DMS153 (cell line): ENCODE measurements at places on chromosomes 7 and 10.

- no peak for DNase-seq
These were observed 286.8 kb downstream of the ADK start for GRCh38 chr10:74437822-74438221.

GRCh38 chr7:41501006-41501405, 201.9 kb downstream of the INHBA start:
- no peak for DNase-seq

DNA sequence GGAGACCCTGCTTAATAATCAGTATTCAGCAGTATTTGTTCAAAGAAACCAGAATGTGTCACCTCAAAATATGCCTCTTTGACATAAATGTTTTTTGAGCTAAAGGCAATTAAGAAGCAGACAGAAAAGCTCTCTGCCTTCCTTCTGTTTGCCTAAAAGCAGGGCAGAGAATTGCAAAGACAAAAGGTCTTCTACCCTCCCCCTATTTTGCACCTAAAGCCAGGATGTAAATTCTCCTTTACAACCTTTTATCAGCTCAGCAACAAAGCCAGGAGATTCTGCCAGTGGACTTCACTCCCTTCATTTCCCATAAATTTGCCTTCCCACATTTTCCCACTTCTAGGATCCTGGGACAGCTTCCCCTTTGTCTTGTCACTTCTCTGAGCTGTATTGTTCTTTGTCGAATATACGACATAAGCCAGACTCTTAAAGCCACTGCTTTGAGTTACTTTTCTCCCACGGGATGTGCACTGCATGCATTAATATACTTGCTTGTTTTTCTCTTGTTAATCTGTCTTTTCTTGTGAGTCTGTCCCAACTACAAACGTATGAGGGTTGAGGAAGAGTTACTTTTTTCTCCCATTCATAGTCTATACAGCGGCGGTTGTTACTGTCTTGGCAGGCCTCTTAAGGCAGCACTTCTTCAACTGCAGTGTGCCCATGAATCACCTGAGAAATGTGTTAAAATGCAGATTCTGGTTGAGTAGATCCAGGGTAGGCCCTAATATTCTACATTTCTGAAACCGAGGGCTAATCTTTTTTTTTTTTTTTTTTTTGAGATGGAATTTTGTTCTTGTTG, 48.2 kb downstream of the ST8SIA6 start:
- DNase-seq = no peak

DNA sequence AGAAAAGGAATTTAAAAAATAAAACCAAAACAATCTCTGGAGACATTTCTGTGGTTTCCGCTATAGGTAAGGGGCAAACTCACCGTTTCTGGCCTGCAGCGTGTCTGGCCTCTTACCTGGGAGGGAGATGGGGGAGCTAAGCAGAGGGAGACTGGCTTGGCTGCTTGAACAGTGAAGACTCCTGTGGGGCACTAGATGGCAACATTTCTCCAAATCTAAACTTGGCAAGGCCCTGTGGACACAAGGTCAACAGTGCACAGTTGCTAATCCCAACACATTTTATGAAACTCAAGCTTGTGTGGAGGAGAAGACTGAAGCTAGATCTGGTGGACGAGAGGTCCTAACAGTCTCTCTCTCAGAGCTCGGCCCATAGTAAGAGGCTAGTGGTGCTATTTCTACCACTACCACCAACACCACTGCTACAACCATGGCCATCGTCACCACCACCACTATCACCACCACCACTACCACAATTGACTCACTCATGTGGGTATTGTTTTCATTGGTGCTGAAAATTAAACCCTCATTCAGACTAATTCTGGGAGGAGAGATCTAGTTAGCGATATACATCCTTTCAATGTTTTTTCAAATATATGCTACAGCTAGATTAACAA, 28.4 kb upstream of the CDHR3 start:
- peak; percentile 89 for DNase-seq

GRCh38 chr10:115659616-115660015, 566.5 kb downstream of the ATRNL1 start:
- DNase-seq = no peak

DNA sequence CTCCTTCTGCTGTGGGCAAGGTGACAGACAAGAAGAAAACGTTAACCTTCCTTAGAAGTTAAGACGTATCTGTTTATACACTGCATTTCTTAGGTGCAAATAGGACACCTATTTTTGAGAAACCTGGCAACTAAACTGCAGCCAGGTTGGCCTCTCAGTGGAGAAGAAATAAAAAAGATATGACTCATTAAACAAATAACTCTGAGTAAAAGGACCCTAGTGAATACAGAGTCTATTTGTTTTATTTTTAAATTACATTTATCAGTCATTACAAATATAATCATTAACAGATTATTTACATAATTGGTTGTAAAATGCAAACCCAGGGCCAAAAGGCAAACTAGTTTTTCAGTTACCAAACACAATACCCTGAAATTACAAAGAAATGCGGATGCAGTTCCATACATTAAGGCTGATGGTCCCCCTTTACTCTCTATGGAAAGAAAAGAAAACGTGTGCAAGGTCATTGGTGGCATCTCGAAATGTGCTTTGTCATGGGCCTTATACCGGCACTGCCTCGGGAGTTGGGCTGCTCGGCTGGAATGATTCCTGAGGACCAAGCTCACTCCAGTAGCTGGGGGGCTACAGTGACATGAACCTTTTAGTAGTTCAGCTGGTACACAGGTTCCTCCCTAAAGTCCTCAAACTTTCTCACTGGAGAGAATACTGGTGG, 38.4 kb downstream of the ADRB1 start:
- no peak for DNase-seq

GRCh38 chr10:99788598-99789256, 6.3 kb downstream of the ABCC2 start:
- no peak for DNase-seq

- no peak for DNase-seq
These were observed 81.8 kb downstream of the PLCE1 start for GRCh38 chr10:94075506-94075905.

DNA sequence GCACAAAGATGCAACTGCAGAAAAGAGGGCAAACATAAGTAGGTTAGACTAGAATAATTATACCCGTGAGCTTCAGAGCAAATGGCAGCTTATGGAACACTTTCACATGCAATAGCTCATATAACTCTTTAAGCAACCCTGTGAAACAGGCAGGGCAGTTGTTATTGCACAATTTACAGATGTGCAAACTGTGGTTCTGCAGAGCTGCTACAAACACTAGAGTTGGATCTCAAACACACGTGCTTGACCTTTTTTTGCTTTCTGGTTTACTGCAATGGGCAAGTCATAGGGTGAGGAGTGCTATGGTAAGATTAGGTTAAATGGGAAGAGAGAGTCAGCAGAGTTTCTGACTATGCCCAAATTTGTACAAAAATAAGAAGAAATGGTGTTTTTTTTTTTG, 610.8 kb downstream of the GATA3 start:
- no peak for DNase-seq

DNA sequence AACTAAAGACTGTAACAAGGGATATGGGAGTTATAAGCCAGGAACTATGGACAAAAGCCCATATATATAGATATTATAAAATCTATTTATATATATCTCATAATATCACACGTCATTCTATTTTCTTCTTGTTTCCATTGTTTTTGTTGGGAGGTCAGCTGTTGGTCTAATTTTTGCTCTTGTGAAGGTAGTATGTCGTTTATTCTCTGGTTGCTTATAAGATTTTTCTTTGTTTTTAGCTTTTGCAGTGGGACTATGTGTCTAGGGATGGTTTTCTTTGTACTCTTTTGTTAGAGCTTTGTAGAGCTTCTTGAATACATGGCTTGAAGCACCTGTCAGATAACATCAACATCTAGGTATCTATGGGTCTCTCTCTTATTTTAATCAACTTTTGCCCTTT, 14.0 kb downstream of the ARL4A start:
- DNase-seq = no peak

DNA sequence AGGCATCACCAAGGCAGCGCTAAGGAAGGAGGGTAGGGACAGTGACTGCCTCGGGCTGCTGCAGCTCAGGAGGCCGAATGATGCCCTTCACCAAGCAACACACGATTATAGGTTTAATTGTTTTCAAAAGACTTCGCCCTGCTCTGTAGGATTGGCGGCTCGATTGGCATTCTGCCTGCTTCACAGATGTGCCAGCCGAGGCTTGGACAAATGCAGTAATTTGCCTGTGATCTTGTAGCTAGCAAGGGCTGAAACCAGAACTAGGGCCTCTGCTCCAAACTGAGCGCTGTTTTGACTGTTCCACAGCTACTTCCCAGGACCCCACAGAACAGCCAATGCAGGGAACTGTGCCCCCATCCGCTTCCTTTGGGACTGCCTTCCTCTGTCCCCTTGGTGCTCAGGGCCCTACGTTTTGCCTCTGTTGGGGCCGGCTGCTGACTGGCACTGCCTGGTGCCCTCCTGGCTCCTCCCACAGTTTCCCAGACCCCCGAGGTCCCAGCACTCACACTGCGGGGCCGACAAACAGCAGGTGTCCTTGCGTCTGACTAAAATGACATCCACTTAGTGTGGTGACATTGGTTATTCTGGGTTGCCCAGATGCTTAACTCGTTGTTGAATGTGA, 62.6 kb upstream of the EN2 start:
- no peak for DNase-seq

DNA sequence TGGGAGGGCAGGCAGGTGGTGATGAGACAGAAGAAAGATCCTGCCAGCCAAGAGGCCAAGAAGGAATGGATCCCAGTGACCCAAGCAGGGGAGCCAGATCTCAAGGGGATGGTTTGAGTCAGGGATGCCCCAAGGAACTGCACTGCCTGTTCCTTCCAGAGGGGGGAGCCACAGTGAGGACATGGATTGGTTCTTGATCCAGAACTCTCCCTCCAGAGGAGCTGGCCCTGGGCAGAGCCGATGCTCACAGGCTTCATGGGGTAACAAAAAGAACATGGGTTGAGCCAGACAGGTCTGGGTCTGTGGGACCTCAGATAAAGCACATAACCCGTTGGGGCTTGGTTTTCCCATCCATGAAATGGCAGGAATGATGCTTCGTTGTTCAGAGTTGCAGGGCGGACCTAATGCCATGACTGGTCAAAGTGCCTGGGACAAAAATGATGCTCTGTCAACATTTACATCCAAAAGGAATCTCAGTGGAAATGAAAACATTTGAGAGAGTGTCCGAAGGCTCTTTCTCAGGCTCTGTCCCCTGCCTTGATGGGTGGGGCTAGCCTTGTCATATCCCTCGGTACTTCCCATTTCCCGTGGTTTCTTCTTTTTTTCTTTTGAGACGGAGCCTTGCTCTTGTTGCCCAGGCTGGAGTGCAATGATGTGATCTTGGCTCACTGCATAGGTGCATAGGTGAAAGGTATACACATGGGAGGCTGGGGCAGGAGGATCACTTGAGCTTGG, 4.7 kb upstream of the DENND2A start:
- no peak for DNase-seq

GRCh38 chr7:80236681-80237080, 102.0 kb downstream of the GNAI1 start:
- no peak for DNase-seq

DNA sequence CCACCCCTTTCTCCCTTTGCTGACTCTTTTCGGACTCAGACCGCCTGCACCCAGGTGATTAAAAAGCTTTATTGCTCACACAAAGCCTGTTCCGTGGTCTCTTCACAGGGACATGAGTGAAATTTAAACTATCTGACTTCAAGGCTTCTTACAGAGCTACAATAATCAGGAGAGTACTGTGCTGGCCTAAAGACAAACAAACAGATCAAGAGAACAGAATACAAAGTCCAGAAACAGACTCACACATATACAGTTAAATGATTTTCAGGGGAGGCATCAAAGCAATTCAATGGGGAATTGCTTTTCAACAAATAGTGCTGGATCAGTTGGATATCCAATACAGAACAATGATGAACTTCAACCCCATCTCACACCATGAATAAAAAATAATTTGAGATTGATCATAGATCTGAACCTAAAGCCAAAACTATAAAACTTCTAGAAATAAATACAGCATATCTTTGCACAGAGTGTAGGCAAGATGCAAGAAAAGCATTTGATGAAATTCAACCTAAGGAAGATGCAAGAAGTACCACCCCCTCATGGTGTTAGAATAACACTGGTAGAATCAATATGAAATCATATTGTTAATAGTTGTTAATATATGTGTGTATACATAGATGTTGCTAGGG, 96.5 kb downstream of the ZFAND4 start:
- no peak for DNase-seq

GRCh38 chr7:35804231-35804970, 3.5 kb downstream of the SEPTIN7 start:
- DNase-seq = no peak

GRCh38 chr7:135662373-135663114, at the start of gene STMP1:
TSS of gene STMP1 (plus strand) at chr7:135662514.
- peak; percentile 85 for DNase-seq

DNA sequence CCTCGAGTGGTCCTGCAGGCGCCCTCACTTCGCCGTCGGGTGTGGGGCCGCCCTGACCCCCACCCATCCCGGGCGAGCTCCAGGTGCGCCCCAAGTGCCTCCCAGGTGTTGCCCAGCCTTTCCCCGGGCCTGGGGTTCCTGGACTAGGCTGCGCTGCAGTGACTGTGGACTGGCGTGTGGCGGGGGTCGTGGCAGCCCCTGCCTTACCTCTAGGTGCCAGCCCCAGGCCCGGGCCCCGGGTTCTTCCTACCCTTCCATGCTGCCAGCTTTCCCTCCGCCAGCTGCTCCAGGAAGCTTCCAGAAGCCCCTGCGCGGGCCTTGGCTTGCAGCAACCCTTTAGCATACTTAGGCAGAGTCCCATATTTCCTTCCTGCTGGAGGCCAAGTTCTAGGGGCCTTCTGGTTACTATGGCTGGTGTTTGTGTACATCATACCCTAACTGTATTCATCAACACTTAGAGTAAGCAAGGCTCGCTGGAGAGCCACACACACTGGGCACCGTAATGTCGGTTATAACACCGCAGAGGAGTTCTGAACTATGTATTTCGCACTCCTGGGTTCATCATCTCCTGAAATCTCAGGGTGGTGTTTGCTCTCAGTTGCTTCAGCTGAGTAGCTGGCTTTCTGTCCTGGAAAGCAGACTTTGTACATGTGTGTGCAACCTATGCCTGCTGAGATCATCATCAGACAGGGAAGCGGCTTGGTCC, 471 bp downstream of the MGMT start:
- no peak for DNase-seq

GRCh38 chr10:123548770-123549169, 117.4 kb upstream of the GPR26 start:
- no peak for DNase-seq

- DNase-seq = no peak
These were observed 26.5 kb downstream of the KNDC1 start for GRCh38 chr10:133186416-133187090.

DNA sequence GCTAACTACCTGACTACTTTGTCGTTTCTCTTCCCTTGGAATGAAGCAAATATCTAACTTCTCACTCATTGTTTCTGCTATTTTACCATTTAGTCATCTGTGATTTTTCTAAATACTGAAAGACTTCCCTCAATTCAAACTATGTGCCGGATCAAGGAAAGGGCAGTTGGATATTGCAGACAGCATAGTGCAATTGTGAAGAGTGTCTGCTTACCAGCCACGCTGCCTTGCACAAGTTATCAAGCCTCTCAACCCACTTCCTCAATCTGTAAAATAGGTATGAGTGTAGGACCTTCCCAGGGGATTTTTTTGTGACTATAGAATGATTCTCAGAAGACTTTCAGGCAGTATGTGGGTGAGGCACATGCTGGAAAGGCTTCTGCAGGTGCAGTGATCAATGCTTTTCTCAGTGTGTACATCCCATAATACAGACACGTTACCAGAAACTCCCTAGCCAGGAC, 54.3 kb downstream of the EGFR start:
- DNase-seq = no peak

- no peak for DNase-seq
These were observed 560.1 kb upstream of the LRRTM3 start for GRCh38 chr10:66365686-66366085.

- no peak for DNase-seq
These were observed 20.8 kb upstream of the ZNF488 start for GRCh38 chr10:47404937-47405336.
